ENCODE measurements at places on chromosomes 3 and 15.

DNA sequence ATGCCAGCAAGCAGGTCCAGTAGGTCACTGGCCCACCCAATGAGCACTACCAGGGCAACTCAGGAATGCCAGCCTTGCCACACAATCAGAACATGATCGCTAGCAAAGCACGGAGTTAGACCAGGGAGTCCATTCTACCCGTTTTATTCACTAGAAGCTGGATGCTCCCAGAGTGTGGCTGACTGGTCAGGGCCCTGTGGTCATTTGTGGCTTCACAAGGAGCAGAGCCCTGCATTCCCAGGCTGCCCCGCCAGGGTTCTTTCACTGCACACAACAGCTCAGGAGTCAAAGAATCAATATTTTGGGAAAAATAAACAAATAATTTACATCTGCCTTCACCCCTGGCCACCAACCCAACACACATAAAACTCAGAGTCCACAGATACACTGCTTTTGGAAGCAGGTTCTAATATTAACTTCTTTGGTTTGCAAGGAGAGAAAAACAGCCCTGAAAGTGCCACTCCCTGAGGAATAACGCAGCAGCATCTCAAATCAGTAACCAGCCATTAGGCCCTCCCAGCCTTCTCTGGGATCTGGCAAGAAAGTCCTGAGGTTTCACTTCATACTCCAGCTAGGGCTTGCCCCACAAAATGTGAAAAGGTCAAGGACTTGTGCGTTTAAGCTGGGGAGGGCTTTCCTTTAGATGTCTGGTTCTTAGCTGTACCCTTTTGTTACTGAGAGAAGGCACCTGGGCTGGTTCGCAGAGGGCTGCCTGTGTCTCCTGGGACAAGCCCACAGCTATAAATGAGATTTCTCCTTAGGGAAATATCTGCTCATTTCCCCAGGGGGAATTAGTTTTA lies 16.0 kb downstream of the SIAH2 start:
- no peak for DNase-seq

GRCh38 chr15:29573197-29573838 lies 248.9 kb downstream of the TJP1 start:
- DNase-seq, result no peak

DNA sequence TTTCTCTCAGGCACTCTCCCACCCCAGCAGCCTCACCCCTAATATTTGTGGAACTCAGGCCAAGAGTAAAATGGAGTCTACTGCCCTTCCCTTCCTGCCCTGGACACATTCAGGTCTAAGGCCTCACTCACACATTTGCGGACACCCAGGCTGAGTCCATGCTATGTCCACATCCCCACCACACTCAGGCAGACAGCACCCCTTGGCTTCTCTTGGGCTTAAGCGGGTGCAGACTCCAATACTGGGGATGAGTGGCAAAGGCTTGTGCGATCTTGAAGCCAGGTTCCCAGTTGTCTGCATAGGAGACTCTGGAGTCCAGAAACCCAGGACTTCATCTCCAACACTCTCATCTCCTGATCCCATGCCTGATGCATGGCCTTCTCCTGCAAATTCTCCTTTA lies 17.5 kb upstream of the CFAP100 start:
- no peak for DNase-seq

DNA sequence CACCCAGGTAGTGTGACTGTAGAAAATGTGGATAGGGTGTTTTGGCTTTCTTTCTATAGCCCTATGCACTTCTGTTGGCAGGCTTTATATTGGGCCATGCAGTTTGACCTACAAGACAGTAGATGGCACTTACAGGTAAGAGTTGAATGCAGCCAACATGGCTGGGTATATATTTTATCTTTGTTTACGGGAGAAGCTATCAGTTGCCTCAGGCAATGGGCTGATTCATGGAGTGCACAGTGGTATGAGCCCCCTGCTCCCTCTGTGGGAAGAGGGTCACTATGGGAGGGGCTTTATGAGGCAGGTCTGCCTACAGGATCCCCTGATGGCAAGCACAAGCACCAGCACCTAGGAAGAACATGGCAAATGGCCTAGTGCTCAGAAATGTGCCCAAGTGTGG lies 301.2 kb upstream of the CDIN1 start:
- DNase-seq, result no peak

- no peak for DNase-seq
Measured at GRCh38 chr3:104673981-104674380, 692.7 kb upstream of the ALCAM start.

DNA sequence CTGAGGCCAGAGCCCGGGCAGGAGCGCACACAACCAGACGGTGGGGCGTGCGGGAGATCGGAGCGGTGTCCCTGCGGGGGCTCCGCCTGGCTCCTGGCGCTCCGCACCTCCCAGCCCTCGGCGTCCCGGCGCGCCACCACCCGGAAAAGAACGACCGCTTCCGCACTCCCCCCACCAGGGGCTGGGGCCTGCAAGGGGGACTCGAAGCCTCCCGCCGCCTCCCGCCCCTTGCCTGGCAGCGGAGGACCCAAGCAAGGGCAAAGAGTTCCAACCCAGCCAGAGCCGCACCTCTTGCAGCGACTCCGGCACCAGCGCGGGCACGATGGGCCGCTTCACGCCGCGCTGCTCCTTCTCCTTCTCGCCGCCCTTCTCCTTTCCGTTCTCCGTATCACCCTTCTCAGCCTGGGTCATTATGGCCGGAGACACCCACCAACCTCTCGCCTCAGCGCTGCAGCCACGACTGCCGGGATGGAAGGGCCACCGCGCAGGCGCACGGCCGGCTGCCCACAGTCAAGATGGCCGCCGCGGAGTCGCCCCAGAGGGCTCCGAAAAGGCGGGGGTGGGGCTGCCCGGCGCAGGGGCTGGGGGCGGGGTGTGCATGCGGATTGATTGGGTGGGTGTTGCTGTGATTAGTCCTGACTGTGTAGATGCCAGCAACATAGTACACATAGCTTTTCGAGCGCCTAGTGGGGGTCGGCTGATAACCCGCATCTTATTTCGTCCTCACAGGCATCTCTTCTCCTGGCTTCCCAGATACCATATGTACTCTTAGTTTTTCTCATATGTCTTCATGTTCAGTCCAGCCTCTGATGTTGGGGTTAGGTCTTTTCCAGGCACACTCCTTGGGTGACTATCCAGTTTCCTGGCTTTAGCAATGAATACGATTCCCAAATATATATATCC lies at the start of gene ACTR8:
Gene ACTR8, minus strand, starts transcription at position 462 of the 903 bp plus-strand sequence. Its CDS starts 51 bp downstream, at position 411.
- peak; percentile 68 for DNase-seq

DNA sequence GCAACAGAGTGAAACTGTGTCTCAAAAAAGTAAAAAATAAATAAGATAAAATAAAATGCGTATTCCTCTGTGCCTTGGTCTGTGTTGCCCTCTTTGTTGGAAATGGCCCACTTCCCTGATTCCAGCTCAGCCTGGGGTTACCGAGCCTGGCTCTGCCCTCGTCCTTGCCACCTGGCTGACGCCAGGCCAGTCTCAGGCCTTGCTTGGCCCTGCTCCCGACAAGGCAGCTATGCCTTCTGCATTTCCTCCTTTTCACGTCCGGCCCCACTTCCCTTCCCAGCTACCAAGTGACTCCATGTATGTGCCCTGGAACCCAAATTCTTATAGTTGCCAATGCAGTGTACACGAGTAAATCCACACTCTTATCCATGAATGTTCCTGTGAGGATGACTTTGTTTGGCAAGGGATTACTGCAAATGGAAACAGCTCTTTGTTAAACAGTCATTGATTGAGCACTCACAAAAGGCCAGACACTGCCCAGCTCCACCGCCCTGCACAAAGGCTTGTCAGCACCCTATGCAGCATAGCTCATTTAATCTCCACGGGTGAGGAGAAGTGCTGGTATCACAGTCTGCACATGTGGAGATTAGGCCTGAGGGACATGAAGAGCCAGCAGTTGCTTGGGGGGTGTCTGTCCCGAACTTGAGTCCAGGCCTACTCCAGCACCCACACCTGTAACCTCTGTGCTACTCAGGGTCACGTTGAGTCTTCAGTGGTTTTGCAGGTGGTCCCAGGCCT lies 25.1 kb downstream of the SPSB4 start:
- DNase-seq, result no peak

GRCh38 chr3:143001034-143001368 lies 369 bp upstream of the U2SURP start:
- no peak for DNase-seq

- DNase-seq, result no peak
Measured at GRCh38 chr3:128320551-128321340, 145.9 kb downstream of the DNAJB8 start.

DNA sequence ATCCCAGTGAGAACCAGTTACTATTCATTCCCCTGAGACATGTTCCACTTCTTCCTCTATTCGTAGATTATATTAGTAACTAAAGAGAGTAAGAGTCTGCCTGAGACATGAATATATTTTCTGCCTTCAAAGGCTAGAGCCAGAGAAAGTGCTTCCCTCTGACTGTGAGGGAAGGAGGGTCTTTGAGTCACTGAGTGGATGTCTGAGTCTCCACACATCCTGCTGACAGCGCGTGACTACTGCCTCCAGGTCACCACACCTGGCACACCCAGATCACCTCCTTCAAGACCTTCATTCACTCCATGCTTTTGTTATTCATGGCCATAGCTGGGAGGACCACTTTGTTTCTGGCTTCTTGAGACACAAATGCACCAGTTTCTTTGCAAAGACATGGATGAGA lies 135.6 kb downstream of the SOX2 start:
- no peak for DNase-seq

DNA sequence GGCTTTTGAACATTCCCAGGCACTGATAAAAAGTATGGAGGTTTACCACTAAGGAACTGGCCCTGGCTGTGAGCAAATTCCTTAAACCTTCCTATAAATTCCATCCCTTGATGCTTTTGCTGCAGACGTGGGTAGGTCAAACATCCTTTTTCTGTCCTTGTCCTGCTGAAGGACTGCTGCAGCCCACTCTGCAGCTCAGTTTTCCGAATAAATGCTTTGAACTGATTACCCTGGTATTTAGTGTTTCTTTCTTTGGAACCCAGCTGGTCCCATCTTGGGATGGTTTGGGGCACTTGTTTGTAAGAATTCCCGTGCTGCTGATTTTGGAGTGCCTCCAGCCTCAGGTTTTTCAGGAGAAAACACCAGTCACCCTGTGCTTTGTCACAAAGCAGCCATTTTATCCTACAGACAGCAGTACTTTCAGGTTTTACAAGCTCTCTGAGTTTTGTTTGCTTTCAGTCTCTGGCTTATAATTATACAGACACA lies 815.9 kb downstream of the VGLL3 start:
- DNase-seq, result no peak

DNA sequence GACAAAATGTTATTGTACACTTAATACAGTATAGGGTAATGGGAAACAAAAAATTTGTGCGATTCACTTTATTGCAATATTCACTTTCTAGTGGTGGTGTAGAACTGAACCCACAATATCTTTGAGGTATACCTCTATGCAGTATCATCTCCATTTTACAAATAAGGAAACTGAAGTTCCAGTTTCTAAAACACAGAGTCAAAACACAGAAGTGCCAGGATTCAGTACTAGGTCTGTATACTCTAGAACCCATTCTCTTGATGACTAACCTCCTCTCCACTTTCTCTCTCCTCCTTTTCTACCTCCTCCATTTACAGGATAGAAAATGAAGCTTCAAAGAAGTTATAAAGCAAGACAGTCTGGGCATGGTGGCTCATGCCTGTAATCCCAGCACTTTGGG lies 62.2 kb downstream of the MB21D2 start:
- DNase-seq, result no peak

- DNase-seq, result no peak
Measured at GRCh38 chr3:64121750-64122311, 98.5 kb upstream of the PSMD6 start.

DNA sequence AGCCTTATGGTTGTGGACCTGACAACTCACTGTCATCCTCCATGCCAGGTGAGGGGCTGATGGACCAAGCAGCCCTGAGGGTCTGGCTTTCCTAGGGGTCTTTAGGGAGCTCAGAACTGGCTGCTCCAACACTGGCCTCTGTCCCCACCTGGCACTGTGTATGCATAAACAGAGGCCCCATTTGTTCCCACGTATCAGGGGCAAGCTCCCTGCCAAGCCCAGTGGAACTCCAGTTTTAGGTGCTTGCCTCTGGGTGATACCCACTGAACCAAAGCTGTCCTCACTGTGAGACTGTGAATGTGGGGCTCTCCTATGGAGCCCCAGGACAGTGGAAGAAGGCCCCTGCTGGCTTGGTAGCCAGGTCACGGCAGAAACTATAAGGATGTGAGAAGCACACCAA lies 26.7 kb upstream of the RHCG start:
- no peak for DNase-seq

DNA sequence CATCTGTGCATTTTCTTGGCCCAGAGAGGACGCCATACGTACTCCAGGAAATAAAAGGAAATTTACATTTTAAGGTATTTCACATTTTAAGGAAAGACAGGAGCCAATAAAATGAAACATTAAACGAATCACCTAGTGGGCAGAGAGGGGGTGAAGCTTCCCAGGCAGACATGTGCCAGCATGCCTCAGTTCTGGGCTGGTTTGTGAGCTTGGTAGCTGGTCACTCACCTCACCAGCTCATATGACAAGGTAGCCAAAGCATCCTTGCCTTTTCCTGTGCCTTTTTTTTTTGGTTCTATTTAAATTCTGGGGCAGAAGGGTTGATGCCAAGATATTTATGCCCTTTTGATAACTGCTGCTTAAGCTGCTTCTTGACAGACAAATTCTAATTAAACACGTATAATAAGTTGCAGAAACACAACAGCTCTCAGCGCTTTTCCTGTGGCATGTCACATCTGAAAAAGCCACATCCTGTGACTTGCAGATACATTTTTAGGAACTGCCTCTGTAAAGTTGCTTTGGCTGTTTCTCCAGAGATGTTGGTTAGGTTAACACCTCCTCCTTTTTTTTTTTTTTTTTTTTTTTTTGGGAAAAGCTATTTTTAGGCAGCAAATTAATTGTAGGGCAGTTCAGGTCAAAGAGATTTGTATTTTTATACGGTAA lies 218.6 kb downstream of the PDCD6IP start:
- DNase-seq, result no peak

- no peak for DNase-seq
Measured at GRCh38 chr3:46298871-46299607, 54.9 kb upstream of the CCR2 start.

GRCh38 chr3:147424581-147425387 lies 15.6 kb downstream of the ZIC1 start:
- no peak for DNase-seq

GRCh38 chr15:31814082-31814481 lies 216.2 kb upstream of the CHRNA7 start:
- no peak for DNase-seq

- no peak for DNase-seq
Measured at GRCh38 chr3:28171962-28172361, 69.5 kb upstream of the CMC1 start.

DNA sequence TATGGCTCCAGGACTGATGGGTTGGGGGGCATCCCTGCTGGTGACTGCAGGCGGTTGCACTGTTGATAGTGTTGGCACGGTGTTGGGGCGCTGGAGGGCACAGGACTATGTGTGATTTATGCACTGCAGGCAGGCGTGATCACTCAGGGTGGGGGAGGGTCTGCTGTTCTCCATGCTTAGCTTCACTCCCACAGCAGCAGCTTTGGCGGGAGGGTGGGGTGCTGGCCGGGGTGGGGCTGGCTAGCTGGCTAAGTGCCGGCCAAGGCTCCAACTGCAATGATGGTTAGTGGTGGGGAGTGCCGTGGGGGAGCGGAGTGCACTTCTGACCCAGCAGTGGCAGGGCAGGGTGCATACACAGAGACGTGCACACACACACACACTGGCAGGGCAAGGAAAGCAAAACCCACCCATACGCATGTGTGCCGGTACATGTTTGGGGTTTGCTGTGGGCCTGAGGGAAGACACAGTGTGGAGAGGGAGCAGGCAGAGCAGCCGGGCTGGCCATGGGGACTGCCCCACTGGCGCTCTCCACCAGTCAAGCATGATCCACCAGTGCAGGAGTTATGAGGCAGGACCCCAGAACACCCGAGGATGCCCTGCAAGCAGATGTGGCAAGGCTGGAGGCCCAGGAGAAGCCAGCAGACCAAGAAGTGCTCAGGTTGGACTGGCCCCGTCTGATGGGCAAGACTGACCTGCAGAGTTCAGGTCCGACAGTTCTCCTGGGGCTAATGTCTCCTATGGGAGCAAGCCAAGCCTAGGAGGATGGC lies 16.5 kb upstream of the FGF7 start:
- DNase-seq, result no peak
